RCC 7860 (cell line): ENCODE measurements at places on chromosomes 12 and 14.
A peak's percentile ranks its signal among the peaks of the same experiment; 100 is the strongest.

DNA sequence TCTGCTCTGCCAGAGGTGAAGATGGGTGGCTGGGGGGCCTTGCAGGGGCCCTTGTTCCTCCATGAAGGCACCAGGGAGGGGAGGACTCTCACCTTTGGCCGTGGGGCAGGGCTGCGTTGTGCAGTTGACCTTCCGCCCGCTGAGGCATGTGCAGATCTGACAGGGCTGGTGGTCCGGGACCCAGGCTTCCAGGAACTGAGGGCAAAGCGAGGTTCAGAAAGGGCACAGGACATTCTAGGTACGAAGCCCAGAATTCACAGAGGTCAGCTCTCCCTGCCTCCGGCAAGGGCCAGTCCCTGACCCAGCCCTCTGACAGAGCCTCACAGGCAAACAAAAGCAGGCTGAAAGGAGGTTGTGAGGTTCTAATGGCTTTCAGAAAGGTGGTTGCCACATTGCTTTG, 40.4 kb upstream of the ANO2 start:
- DNase-seq: no peak

- no peak for DNase-seq
These were observed 721.7 kb downstream of the GALC start for GRCh38 chr14:87271331-87271730.

- DNase-seq: no peak
These were observed 1.8 kb upstream of the TCP11L2 start for GRCh38 chr12:106300761-106301160.

DNA sequence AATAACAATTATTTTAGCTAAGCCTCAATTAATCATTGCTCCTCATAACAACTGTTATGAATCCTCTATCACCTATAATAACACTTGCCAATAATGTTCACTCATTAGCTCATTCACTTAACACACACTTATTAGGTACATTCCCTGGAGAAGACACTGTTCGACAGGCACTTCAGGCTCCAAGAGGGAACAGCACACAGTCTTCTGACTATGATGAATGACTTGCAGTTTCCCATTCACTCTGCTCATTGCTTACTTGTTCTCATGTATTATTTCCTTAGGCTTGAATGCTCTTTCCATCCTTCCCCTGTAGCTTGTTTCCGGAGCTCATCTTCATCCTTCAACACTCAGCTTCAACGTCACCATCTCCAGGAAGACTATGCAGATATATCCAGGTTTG, 437.3 kb downstream of the TMEM132D start:
- no peak for DNase-seq

DNA sequence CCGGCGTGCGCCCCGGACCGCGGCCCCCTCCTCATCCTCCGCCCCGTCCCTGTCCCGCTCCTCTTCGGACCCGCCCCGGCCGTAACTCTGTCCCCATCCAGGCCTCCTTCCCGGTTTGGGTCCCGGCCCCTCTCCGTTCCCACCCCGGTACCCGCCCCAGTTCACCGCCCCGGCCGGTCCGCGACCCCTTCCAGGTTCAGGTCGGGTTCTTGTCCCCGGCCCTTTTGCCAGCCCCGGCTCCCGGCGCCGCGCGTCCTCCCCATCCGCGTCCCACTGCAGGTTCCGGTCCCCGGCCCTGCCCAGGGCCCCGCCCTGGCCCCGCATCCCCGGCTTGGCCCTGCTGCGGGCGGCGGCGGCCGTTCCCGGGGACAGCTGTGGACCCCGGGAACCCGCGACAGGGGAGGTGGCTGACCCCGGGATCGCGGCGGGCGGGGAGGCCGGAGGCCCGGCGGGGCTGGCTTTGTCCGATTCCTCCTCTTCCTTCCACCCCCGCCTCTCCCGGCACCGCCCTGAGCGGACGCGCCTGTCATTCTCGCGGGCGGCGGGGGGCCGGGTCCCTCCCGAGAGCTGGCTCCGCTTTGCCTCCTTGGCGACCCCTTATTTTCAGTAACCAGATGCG, 601 bp downstream of the KLC1 start:
- no peak for DNase-seq

- DNase-seq: no peak
These were observed 1106.0 kb downstream of the BCL11B start for GRCh38 chr14:98165976-98166375.

DNA sequence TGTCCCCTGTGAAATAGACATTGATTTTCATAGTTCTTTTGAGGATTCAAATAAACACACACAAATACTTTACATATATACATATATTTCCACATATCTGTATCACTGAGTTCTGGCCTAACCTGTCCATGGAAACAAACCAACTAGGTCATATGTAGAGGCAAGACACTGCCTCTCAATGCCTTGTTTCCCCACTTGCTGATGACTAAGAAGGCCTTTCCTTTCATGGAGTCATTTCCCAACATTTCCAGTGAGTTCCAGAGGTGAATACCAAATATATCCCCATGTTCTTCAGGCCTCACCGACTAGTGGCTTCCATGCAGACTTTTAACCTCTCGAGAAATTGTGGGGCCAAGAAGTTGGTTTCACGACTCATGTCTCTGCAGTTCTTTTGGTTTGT, 120.8 kb downstream of the DNAI7 start:
- no peak for DNase-seq

DNA sequence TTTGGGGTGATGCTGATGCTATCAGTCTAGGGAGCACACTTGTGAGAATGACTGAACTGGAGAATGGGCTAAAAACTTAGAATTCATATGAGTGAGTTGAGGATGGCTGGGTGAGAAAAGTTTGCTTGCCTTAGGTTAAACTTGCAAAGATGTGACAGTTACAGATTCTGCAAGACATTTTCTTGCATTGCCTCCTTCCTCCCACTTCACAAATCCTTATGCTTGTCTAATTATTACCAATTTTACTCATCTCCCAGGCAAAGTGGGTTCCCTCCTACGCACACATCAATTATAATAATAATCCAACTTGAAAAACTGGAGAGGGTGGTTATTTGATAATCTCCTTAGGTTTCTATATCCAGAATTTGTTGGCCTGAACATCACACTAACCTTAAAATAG, 50.9 kb downstream of the ATP2B1 start:
- no peak for DNase-seq

- no peak for DNase-seq
These were observed 36.5 kb upstream of the CCDC88C start for GRCh38 chr14:91454155-91454554.

- no peak for DNase-seq
These were observed 220.4 kb downstream of the ATP23 start for GRCh38 chr12:58161773-58162172.

DNA sequence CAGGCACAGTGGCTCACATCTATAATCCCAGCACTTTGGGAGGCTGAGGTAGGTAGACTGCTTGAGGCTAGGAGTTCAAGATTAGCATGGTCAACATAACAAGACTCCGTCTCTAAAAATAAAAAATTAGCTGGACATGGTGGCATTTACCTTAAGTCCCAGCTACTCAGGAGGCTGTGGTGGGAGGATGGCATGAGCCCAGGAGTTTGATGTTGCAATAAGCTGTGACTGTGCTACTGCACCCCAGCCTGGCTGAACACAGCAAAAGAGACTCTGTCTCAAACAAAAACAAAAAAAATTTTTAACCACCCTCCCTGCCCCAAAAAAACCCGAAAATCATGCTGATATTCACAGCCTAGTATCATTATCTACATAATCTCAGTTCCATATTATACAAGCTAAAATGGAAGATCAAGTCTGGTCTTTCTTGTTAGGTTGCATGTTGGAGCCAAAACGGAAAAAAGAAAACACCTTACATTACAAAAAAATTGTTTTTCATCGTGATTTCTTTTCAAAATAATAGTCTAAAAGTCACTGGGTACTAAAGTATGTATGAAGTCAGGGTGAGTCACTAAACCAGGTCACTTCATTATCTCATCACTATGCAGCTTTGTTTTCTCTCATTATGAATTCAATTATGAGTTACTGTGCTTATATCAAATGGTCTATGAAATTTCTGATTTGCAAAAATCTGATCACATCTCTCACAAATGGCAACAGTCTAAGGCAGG, 13.8 kb downstream of the GXYLT1 start:
- DNase-seq: peak; percentile 30

- DNase-seq: peak; percentile 99
These were observed at the start of the genes ORMDL2 and SARNP for GRCh38 chr12:55817345-55818139. Gene ORMDL2 (plus strand): TSS chr12:55818041. CDS start chr12:55819000, 959 bp downstream. Gene SARNP (minus strand): TSS chr12:55817724. CDS start chr12:55817701, 23 bp downstream.

GRCh38 chr12:109234012-109234411, 75.1 kb downstream of the FOXN4 start:
- DNase-seq: no peak

- DNase-seq: no peak
These were observed 380.0 kb downstream of the DIO2 start for GRCh38 chr14:79831195-79831892.

DNA sequence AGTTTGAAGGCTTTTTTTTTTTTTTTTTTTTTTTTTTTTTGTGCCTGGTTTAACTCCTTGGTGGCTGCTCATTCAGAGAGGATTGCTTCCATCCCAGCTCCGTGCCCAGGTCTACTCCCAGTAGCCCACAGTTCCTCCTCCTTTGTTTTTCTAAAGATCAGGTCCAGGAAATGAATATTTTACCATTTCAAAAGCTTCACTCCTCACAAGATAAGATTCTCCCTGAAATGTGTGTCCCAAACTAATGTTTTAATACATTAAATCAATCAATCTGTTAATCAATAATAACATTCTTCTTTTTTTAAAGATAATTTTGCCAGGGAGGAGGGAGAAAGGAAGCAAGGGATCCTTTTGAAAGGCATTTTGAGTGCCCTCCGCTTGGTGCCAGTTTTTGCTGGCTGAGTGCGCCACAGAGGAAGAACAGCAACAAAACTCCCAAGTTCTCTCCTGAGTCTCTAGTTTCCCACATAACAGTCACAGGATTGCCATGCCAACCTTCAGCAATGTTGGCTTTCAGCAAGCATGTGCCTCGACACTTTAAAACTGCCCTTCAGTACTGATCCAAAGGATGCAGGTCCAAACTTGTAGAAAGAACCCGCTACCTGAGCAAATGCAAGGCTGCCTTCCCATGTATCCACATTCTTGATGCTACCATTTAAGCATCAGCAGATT, 99.2 kb downstream of the RMST start:
- DNase-seq: no peak

GRCh38 chr12:118680356-118680963, 300.9 kb upstream of the SRRM4 start:
- DNase-seq: no peak

DNA sequence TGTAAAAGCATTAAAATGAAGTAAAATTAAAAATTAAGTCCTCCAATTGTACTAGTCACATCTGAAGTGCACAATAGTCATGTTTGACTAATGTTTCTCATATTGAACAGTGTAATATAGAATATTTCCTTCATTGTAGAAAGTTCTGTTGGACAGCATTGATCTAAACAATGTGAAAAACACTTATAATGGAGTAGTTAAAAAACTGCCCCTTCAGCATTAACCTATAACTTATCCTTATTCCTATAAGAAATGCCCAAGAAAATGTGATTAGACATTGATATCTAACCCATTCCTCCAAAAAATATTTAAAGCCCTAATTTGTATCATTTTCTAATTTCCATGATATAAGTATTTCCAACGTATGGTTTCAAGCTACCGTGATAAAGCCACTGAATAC, 210.7 kb downstream of the RASSF9 start:
- no peak for DNase-seq

GRCh38 chr14:93133464-93133863, 17.7 kb upstream of the ITPK1 start:
- DNase-seq: no peak

DNA sequence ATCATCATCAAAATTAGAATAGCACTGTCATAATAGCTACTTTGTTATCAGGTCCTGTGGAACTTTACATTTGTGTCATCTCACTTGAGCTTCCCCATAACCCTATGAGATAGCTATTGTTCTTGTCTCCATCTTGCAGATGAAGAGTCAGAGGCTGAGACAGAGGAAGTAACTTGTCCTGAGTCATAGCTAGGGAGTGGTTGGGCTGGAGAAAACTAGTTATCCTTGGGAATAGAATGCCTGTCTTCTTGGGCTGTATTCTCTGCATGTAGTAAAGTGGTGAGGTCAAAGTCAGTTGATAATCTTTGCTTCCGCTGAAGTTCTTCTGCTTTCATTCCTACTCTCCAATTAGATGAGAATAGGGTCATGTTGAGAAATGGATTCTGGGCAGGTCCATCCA, 117.0 kb downstream of the SMOC1 start:
- DNase-seq: peak; percentile 25

- DNase-seq: no peak
These were observed 9.1 kb downstream of the RIMBP2 start for GRCh38 chr12:130706885-130707570.

- no peak for DNase-seq
These were observed 3.3 kb downstream of the EEF1AKMT3 start for GRCh38 chr12:57775563-57776246.

DNA sequence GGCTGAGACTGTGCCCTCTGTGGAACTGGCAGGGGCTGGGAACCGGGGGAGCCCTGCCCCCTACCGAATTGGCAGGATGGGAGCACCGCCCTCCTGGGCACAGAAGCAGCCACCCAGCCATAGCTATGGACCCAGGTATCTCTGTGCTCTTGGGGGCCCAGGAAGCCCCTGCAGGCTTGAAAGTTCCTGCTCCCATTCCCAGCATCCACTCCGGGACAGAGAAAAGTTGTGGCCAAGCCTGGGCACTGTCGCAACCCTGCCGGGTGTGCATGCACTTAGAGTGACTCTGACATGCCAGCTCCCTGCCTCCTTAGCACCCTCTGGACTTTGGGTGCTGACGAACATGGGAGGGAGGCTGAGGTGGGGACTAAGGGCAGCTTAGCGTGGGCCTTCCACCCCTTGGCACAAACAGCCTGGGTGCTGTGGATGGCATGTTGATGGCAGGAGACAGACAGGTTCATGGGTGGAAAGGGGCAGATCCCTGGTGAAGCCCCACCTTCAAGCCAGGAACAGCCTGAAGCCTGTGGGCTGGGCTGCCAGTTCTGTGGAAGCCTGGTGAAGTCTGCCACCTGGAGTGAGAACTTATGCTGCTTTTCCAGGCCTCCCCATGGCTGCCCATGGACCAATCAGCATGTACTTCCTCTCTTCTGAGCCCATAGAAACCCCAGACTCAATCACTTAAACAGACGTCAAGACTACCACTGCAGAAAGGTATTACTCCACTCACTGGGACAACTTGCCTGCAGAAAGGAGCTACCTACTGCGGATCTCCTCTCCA, 279.0 kb downstream of the ATXN7L3B start:
- no peak for DNase-seq

- DNase-seq: peak; percentile 24
These were observed 41.2 kb upstream of the CRY1 start for GRCh38 chr12:107134558-107134957.

DNA sequence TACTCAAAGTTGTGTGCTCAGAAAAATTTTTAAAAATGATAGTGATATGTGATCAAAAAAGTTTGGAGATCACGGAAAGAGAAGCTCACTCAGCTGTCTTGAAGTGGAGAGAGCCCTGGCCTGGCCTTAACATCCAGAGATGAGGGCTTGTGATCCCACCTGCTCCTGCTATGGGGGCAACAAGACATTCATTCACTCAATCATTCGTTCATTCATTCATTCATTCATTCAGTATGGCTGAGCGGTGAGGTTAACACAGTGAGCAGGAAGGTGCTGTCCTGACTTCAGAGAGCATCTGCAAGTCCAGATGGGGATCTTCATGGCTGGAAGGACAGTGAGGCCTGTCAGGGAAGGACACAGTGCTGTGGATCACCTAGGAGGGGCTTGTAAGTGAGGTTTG, 112.3 kb downstream of the SLC25A47 start:
- DNase-seq: no peak

- DNase-seq: no peak
These were observed 177.6 kb downstream of the CAND1 start for GRCh38 chr12:67446716-67447115.

GRCh38 chr14:24960816-24961215, 89.1 kb downstream of the STXBP6 start:
- no peak for DNase-seq
